ENCODE measurements at places on chromosomes 16 and 17.

GRCh38 chr17:50551884-50552283 lies 4.9 kb downstream of the SPATA20 start:
- no peak for DNase-seq

GRCh38 chr16:79754081-79754480 lies 153.5 kb upstream of the MAF start:
- no peak for DNase-seq

- no peak for DNase-seq
Measured at GRCh38 chr17:47618410-47618809, 31.3 kb upstream of the KPNB1 start.

GRCh38 chr17:49914096-49914490 lies 54.9 kb upstream of the DLX4 start:
- DNase-seq = no peak

DNA sequence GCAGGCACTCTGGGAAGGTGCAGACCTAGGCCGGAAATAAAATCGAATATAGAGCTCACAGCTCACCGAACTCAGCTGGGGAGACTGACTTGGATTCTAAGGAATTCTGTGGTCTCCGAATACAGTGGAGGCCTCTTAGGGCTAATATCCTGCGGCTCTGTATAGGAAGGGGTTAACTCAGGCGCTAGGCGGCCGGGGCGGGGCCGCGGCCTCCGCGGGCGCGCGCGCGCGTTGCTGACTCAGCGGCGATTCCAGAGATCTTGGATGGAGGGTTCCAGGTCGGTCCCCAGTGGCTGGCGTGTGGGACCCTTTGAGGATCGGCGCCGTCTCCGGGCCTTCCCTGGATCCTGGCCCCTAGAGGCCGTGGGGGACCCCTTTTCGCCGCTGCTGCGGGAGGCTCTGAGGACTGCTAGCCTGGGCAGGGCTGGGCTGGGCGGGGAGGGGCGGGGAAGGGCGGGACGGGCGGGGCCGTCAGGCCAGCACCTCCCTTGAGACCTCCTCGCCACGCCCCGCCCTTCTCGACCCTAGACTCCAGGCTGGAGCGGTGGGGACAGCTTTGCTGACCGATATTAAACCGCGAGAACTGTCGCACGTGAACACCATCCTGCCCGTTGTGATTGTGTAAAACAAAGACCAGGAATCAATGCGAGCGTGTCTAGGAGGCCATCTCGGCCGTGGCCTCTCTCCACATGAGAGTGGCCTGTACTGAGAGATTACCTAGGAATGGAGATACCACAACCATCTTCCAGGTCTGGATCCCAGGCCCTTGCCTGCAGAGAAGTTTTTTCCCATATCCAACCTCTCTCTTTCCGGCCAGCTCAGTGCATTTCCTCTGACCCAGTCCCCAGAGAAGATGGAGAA lies 1.4 kb upstream of the PLEKHH3 start:
- DNase-seq = peak; percentile 53

DNA sequence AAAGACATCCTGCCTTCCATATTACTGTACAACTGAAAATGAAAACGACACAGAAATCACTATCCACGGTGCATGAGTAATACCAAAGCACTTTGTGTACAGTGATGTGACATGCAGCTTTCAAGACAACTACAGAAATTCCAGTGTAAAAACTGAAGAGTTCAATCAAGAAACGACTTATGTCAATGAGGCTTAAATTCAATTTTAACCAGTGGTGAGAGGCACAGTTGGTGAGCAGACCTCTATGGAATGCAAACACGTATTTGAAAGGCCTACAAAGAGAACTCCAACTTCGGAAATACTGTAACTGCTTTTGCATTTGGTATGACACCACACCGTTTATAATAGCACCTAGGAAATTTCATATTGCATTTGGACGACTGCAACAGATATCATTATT lies 87.6 kb downstream of the USP31 start:
- no peak for DNase-seq

DNA sequence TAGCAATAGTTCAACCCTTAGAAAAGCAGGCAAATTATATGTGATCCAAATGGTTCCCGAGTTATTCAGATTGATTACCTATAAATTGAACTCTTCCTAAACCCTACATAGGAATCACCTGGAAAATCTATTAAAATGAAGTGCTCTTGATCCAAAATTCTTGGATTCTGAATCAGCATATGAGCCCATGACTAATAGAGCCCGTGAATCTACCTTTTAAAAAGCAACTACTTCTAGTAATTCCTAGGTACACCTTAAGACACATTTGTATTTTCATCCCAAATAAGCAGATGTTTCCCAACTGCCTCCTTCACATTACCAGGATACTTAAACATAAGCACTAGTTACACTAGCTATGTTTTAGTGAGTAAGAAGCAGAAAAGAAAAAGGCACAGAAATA lies 1171.0 kb upstream of the GOT2 start:
- DNase-seq = no peak

DNA sequence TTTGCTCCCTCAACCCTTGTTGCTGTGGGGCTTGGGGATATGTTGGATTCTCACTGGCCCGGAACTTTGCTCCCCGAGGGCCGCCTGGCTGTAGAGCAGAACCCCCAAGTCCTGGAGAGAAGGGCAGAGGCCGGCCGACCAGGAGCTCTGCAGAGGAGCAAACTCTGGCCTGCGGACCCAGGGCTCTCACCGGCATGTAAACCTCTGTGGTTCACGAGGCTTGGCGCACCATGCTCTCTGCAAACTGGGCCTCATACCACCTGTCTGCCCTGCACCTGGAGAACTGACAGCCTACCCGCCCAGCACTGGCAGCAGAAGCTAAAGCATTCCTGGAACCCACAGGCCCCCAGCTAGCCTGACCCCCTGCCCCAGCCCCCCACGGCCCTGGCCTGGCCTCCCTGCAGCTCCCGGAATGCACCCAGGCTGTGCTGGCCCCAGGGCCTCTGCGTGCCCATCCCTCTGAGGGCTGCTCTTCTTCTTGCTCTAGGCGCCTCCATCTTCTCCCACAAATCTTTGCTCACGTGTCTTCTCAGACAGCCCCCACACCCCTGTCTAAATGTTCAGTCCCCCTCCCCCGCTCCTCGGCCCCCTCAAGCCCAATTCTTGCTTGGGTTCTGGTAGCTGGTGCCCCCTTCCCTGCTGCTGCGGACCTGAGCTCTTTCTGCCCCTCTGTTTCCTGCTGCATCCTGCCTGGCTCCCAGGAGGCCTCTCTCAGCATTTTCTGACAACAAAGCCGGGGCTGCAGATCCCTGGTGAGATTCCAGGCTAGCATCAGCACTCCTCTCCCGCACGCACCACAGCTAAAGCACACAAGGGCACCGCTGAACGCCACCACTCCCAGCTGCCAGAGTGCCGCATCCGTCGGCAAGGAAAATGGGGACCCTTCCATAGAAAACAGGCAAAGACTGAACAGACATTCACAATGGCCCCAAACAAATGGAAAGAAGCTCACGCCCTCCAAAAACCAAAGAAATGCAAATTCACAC lies 23.3 kb downstream of the ACTG1 start:
- no peak for DNase-seq

DNA sequence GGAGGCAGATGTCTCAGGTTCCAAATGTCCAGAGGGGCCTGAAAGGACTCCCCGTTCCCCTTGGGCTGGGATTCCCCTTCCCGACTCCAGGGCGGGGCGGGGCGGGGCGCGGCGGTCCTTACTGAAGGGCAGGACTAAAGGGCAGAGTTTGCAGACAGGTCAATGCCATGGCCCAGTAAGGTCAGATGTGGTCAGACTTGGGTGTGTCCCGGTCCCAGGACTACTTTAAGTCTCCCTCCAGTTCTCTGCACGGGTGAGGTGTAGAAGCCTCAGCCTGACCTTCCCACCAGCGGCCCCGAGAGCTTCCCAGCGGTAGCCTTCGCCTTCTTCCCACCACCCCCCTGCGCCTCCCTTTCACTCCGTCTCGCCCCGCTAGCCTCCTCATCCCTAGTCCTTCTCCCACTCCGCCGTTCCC lies 532 bp downstream of the KDM6B start:
- no peak for DNase-seq

DNA sequence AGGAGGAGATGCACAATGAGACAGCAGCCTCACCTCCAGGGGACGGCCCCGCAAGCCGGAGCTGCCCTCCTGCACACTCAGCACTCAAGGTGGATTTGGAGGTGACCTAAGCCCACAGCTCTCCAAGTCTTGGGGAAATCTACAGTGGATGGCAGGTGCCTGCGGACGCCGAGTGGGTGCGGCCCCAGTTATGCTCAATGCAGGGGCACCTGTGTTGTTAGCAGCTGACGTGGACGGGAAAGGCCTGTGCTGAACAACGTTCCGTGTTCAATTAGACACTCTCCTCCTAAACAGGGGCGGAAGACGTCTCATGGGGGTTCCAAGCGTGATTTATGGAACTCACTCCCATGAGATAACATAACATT lies 22.0 kb upstream of the METRNL start:
- DNase-seq = no peak
